Stimulated activated CD4-positive, alpha-beta T cell treated with anti-CD3 and anti-CD28 coated beads, Interleukin-1b, Interleukin-23, amount 100 ng/mL, for 1 hour (primary cell): ENCODE measurements at places on chromosomes 3 and 15.

DNA sequence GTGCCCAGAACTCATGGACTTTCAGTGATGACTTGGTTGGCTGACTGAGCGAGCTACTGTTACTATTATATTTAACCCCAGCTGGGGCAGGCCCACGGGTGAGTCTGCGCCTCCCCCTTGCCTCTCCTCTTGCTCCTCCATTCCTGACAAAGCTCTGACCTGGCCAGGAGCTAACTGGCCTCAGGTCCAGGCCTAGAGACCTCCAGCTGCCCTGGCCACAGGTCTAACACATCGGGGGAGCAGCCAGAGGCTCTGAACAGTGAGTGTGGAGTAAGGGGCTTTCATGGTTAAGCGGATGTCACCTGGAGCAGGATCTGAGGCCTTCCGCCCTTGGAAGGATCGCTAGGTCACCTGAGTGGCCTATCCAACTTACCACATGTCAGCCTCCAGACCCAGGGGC lies 96.3 kb upstream of the HERC1 start:
- no peak for DNase-seq

- DNase-seq: no peak
Measured at GRCh38 chr3:53122255-53122932, 7.8 kb downstream of the RFT1 start.

- DNase-seq: no peak
Measured at GRCh38 chr3:117515309-117515708, 805.7 kb downstream of the TUSC7 start.

DNA sequence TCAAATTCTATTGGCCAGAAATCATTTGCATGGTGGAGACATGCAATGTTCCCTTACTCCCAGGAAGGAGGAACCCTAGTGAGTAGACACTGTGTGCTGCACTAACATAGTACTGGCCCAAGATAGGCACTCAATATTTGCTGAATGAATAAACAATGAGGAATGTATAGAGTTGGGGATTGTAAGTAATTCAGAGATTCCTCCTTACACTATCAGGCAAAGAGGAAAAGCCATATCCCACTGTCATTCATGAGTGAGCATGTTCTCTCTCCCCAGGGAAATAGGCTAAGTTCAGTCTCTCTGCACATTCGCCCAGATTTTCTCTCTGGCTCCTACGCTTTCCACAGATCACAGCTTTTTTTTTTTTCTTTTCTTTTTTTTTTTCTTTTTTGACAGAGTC lies 154.9 kb upstream of the WNT5A start:
- no peak for DNase-seq

- no peak for DNase-seq
Measured at GRCh38 chr3:87436781-87437543, 160.6 kb upstream of the POU1F1 start.

DNA sequence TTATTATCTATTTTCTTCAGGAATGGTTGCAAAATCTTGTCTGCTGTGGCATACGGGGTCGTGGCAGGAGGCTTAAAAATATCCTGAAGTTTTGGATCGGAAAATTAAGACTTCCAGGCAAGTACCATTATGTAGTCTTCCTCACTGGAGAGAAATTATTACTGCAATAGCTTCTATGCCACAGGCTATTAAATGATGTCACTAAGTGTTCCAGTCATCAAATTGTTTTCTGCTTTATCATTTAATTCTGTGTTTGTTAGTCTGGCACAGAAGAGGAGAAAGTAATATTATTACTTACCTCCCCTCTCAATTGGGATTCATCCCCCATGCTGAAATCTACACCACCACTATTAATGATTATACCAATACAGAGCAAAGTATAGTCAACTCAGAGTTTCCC lies 378.2 kb upstream of the ALCAM start:
- DNase-seq: no peak

- no peak for DNase-seq
Measured at GRCh38 chr3:103126115-103126514, 691.3 kb downstream of the ZPLD1 start.

GRCh38 chr3:195813916-195814640 lies 2.3 kb upstream of the MUC4 start:
- no peak for DNase-seq

- no peak for DNase-seq
Measured at GRCh38 chr3:110405830-110406585, 665.6 kb upstream of the NECTIN3 start.

DNA sequence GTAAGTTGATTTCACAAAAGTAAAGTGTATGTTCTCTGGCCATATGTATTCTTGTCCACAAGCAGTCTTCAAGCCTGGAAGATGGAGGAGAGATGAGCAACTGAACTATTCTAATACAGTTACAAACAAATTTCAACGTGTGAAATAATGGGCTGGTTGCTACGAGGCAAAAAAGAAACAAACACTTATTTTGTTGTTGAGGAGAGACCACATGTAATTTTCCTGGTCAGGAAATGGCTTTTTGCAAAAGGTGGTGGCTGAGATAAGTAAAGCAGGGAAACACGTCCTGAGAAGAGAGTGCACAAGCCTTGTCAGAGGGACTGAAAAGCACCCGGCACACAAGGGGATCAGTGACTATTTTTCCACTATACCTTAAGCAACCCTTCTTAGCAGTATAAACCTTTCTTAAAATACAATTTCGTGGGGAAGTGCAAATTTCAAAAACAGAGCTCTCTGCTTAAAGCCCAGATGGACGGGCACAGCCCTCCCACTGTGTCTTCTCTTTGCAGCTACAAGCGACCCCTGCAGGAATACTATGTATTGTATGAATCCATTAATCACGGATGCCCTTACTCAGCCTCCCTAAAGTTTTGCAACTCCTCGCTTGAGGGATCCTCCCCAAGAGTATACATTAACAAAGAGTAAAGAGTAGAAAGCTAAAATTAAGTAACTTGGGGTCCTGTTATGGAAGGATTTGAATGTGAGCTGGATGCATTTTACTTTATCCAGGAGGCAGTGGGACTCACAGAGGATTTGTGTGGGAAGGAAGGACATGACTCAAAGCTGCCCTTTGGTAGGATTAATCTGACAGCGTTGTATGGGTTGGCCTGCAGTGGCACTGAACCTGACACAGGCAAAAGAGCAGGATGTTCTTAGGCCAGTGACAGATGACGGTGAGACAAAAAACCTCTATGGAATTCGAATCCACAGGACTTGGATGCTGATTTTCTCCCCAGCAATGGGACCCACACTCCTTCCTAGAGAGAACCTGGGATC lies 253.7 kb downstream of the IL5RA start:
- no peak for DNase-seq

DNA sequence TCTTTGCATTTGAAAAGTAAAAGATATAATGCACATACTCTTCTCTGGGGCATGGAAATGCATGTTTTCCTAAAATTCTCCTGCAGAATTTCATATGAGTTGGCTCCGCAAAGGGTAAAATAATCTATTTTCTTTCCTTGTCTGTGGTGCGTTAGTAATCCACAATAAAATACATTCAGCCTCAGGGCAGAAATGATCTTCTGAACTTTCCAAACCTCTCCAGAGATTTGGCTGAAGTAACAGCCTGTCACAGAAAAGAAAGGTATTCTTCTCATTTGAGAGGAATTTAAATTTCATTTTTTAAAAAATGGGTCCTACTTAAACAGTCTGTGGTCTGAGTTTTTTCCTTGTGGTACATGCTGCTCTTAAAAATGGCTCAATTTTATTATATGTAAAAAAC lies 182.7 kb upstream of the DCBLD2 start:
- DNase-seq: no peak

DNA sequence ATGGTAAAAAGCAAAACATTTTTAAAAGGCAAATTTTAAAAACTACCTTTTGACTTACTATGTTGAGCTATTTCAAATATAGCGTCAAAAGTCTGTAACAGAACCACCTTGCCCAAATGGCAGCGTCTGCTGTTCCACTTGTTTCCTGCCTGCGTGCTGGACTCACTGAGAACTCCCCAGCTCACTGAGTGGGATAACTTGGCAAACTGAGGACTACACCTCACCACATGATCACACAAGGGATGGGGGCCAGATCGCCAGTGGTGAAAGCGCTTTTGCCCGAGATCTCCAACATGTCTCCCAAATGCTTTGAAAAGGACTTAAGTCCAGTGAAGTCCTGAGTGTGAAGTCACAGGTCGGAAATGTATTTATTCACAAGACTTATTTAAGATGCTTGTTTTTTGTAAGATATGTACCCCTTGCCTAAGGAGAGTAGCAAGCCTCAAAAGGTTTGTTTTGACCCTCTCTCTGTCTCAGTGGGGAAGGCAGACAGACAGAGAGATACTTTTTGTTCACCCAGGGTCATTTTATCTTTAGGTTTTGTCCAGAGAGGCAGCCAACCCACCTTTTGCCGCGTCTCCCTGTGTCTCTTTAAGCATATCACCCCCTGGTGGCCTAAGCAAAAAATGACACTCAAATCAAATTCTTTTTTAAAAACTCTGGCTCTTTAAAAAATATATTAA lies 192.6 kb downstream of the PDZRN3 start:
- DNase-seq: no peak

- DNase-seq: no peak
Measured at GRCh38 chr3:18357747-18358146, 67.4 kb downstream of the SATB1 start.

DNA sequence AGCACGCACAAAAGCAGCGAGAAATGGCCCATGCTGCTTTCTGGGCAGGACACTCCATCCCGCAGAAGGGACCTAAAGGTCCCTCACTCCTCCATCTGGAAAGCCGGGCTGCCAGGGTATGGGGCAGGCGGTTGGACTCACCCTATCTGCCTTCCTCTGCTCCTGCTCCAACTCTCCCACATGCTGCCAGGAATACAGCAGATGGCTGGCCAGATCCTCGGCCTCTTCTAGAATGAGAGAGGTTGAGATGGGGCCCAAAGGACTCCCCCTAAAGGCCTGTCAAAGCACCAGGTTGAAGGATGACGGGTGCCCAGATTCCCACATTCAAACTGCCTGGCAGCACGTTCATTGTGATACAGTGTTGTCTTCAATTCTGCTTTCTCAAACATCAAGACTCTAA lies 85.1 kb upstream of the C2CD4B start:
- DNase-seq: no peak

GRCh38 chr3:84974347-84974746 lies 15.6 kb downstream of the CADM2 start:
- no peak for DNase-seq

DNA sequence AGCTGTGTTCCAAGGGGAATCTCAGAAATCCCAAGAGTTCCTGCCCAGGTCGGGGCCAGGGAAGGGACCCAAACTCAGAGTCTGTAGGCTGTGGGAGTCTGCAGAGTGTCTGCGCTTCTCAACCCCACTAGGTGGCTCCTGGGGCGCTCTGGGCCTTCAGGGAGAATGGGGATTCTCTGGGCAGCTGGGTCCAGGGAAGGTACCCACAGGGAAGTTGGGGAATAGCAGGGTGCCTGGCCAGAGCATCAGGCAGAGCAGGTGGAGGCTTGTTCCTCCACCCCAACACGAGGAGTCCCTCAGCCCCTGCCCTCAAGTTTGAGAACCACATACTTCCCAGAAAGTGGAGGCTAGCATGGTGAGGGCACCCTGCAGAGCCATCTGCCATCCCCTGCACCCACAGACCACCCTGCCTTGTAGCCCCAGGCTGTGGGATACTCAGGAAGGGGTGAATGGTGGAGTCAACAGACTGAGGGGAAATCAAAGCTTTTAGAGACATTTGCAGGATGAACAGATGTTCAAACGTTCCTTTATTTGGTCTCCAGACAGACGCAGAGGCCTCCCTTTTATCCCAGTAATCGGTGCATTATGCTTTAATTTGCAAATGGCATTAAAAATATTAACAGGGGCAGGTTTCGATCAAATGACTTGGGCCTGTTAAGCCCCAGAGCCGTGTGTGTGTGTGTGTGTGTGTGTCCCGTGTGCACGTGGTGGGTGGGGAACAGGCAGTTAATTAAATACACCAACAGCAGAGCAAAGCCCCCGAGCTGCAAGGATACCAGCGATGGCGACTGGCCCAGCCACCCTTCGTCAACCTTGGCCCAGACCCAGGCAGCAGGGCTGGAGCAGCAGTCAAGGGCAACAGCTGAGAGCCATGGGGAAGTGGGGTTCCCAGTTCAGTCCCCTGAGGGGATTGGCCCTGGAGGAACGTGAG lies 57.7 kb downstream of the DNAJB8 start:
- no peak for DNase-seq

DNA sequence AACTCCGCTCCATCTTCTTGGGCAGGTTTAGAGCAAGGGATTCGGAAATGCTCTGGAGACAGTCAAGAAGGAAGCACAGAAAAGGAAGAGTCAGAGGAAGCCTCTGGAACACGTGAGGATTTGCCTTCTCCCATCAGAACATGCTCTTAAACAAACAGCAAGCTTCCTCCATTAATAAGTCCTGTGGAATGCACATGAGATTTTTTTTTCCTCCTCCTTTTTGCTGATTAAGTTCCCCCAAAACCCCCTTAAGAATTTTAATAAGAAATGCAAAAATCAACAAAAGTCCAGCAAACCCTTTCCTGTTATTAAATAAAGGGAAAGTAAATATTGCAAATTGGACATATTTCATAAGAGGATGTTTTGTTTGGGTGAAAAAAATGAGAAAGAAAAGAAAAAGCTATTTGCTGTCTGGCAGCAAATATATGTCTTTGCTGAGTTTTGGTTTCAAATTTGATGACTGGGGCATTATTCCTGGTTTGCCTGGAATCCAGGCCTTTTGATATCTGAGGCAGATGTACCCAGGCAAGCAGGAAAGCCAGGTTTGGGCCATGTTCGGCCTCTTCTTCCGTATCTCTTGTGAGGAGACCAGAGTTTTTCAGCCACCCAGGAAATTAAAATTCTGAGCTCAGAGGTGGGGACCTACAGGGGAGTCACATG lies 7.9 kb upstream of the TSEN2 start:
- no peak for DNase-seq

- no peak for DNase-seq
Measured at GRCh38 chr15:94247789-94248638, 16.7 kb downstream of the MCTP2 start.

DNA sequence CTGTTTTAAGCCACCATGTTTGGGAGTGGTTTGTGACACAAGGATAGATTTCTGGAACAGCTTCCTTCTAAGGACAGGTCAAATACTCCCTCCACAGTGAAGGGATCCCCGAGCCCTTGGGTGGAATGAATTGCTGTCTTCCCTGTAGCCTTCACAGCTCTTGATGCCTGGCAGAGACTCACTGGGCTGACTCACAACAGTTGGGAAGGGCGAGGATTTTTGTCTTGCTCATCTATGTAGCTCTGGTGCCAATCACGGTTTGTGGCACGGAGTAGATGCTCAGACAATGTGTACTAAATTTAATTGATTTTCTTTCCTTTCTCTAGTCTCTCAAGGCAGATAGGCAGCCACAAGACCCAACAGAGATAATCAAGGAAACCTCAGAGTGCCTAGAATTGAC lies 27.0 kb downstream of the CRYGS start:
- DNase-seq: no peak

DNA sequence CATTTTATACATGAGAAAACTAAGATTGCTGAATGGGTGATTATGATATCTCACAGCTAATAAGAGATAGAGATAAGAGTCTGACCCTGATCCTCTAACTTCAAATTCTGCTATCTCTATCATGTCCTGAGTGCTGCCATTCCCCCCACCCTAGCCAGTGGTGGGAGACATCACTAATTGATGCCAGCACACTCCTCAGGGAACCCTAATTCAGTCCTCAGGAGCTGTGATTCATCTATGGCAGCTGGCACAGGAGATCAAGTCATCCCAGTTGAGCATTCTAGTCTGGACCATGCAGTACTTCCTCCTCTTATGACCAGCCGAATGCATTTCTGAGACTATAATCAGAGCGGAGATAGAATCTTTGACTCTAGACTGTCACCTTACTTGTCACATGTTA lies 71.9 kb downstream of the SYNM start:
- DNase-seq: no peak
